ENCODE measurements at places on chromosomes 3 and 15.
A peak's percentile ranks its signal among the peaks of the same experiment; 100 is the strongest.

DNA sequence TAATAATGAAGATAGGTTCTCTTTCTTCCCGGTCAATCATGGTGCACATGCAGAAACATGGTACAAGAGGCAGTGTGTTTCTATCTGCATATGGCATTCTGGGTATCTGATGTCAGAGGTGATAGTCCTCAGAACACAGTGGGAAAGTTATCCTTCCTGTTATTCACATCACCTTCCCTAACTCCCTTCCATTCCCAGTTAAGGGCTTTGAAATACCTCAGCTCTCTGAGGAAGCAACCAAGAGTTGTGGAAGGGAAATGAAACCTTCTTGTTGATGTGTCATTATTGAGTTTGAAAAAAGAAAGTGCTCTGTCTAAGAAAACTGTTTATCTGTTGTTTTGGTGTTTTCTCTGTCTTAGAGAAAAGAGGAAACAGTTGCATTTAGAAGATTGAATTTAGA is 21.9 kb upstream of the P2RY13 start:
- DNase-seq: no peak

DNA sequence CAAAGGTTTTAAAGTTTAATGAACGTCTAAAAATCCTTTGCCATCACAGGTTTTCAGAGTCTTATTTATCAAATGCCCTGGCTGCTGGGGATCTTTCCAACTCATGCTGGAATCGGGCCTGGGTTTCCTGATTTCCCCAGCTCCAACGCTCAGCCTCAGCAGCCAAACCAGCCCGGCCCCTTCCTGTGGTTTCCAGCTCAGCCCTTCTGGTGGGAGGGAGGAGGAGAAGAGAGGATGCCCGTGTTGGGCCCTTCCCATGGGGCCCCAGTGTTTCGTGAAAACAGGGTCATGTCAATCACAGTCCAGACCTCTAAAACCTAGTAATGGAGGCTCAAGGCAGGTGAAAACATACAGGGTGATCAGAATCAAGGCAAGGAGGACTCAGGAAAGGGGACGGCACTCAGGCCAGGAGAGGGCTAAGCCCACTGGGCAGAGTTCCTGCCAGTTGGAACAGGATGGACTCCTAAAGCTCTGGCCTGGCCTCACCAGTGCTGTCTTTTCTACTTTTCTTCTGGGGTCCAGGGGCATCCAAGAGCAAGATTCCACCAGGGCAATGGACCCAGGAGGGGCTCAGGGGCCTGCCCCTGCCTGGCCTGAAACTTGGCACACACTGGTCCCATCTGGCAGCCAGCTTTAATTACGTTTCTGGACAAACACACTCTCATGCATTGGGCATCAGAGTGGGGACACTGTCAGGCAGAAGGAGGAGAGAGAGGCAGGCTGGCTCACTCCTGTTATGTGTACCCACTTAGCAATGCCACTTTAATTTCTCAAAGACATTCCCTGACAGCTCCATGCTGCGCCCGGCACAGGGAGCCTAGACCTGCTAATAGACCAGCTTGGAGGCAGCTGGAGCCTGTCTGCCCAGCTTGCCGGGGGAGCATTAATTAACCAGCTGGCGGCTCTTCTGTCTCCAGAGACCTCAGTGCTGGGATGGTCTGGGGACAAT is 194.6 kb downstream of the FAM43A start:
- peak; percentile 18 for DNase-seq

- DNase-seq: no peak
These were observed 274.8 kb downstream of the BBX start for GRCh38 chr3:107797586-107797985.

GRCh38 chr15:74868059-74868458 is 5.1 kb downstream of the SCAMP2 start:
- DNase-seq: peak; percentile 79

DNA sequence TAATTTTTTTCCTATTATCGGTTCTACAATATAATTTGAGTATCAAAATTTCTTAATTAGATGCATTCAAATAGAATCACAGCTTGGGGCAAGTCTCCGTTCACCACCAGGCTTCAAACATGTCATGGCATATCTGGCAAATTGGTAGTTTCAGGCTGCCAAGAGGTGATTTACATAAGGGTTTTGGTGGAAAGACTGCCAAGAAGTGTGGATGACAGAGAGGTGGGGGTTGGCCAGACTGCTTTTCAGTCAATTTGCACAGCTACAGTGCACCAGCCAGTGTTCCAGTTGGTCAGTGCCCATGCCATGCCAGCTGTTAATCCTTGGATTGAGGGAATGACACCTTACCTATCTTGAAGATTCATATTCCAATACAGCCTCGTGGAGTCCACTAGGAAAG is 8.4 kb upstream of the GSK3B start:
- DNase-seq: no peak

- DNase-seq: no peak
These were observed 26.8 kb upstream of the KLHL25 start for GRCh38 chr15:85821545-85821944.

GRCh38 chr3:89315750-89316470 is 208.5 kb downstream of the EPHA3 start:
- no peak for DNase-seq

GRCh38 chr15:75349851-75350588 is 3.2 kb downstream of the NEIL1 start:
- DNase-seq: peak; percentile 95

DNA sequence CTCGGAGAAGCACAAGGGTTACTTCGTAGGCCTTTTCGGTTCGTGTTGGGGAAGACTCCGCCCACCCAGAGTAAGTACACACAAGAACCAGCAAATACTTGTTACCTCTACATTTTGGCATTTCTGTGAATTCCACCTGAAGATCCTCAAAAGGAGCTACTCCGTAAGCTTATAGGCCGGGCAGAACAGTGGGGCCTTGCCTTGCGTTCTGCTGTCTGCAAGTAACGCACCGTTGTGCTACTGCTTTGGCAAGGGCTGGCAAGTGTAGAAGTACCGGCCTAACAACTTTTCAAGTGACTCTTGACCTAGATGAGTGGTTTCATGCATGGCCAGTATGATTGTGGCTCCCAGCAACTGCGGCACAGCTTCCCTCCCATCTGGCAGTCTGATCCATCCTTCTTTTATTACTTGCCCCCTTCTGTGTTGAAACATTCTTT is 6.4 kb upstream of the DNAAF4 start:
- no peak for DNase-seq

DNA sequence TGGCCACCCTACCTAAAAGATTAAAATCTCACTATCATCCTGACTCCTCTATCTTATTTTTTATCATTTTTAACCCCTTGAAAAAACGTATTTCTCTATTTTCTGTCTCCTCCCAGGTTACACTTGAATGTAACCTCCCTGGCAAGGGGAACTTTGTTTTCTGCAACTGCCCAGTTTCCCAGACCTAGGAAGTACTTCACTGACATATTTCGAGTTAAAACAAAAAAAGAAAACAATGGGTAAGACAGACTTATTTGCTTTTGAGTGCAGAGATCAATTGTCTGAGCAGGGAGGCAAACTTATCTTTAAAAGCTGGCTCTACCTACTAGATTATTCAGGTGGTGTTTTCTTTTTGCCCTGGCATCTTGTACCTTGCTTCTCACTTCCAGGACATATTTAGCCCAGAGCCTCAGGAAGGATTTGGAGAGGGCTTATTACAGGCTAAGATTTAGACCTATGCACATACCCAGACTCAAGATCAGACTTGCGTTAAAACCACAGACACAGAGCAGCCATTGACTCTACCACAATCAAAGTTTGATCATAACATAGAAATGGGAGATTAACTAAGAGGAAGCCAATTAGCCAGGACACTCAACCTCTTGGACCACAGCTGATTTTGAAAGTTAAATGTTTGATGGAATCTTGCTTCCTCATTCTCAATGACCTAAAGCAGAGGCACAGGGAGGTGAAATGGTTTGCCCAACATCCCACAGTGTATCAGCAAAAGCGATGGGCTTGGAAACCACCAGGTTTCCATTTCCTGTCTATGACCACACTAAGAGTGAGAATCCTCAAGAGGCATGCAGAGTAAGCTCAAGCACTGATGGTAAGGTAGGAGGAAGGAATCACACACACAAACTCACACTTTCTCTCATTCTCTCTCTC is 169.5 kb upstream of the THBS1 start:
- DNase-seq: peak; percentile 64

- no peak for DNase-seq
These were observed 34.8 kb downstream of the CCNL1 start for GRCh38 chr3:157125101-157125500.

DNA sequence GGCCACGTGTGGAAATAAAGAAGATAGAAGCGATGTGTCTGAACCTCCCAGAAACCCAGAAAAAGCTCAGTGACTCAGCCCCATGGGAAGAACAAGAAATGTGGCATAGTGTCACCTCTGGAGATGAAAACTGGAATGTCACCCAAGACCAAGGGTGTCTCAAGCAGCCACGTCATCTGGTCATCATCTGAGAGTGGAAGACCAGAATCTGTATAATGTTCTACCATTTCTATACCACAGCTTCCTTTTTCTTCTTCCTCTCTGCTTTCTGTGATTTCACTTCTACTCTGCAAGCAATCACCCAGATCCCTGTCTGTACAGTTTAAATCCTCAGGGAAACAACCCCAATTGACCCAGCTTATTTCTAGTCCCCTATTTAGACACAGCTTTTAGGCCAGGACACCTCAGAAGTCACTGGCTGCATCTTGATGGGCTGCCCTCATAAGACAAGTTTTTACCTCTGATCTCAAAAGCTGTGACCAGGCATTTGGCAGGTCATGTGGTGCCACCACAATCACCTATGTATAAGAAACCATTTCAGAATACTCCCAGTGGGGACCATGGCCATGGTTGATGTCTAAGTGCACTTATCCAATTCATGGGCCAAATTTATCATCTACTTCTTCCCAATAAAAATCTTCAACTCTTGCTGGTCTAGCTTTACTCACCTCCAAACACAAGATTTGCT is 278.5 kb upstream of the UMPS start:
- DNase-seq: no peak

DNA sequence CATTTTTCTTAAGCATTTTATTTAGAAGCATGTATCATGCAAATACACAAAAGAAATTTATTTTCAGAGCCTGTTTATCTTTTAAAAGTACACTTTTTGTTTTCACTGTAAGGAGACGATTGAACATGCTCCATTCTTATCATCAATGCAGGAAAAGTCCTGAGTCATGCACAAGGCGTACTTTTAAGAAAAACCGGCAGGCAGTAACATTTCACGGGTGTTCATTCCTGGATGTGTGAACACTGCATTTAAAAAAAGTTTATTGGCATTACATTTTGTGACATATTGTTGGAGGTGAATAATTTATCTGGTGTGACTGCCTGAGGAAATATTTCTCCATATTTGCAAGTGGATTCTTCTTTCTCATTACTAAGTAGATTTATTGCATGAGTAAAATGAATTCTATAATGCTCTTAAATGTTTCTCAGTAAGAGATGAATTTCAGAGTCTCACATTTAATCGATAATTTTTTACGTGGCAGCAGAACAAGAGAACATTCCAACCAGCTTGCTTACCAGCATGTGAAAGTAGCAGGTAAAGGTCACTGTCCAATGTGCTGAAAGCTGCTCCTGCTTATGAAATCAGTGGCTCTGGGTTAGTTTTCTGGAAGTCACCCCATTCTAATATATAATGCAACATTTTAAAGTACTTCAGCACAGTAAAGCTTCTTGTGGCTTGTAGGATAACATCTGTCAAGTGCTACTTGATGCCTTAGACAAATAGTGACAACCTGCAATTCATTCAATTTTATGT is 87.0 kb downstream of the SV2B start:
- peak; percentile 60 for DNase-seq

GRCh38 chr3:123371859-123372685 is 76.8 kb downstream of the ADCY5 start:
- no peak for DNase-seq

DNA sequence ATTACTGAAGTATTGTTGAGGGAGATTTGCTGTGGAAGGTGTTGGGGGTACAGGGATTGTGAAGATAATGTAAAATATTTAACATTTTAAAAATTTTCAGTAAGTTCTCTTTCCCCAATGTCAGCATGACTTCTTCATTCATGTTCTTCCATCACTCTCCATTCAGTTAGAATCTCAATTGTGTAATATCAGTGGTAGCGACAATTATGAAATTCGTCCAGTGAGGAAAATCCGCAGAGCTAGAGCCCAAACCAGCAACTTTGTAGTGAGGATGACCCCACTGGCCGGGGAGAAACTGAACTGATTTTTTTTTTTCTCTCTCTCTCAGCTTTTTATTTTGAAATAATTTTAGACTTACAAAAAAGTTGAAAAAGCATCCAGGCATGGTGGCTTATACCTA is 171.7 kb downstream of the PGPEP1L start:
- no peak for DNase-seq

- no peak for DNase-seq
These were observed 117.0 kb upstream of the PTX3 start for GRCh38 chr3:157319672-157320071.

DNA sequence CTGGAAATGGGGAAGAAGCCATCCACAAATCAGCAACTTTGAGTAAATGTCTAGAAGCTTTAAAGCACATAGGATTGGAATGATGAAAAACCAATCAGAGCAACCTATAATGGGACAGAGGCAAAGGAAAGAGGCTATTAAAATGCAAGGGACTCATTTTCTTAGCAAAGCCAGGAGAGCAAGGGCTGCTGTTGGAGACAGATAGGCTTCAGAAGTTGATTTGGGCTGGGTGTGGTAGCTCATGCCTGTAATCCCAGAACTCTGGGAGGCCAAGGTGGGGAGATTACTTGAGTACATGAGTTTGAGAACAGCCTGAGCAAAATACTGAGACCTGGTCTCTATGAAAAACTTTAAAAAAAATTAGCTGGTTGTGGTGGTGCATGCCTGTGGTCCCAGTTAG is 16.1 kb downstream of the ERICH6 start:
- DNase-seq: no peak
